Activated CD4-positive, alpha-beta T cell treated with anti-CD3 and anti-CD28 coated beads for 24 hours (primary cell): ENCODE measurements at places on chromosomes 13 and 19.

GRCh38 chr19:48750771-48751504, 1.5 kb downstream of the FUT1 start:
- DNase-seq: no peak

- DNase-seq: no peak
These were observed 43.2 kb upstream of the ERICH6B start for GRCh38 chr13:45658586-45659235.

DNA sequence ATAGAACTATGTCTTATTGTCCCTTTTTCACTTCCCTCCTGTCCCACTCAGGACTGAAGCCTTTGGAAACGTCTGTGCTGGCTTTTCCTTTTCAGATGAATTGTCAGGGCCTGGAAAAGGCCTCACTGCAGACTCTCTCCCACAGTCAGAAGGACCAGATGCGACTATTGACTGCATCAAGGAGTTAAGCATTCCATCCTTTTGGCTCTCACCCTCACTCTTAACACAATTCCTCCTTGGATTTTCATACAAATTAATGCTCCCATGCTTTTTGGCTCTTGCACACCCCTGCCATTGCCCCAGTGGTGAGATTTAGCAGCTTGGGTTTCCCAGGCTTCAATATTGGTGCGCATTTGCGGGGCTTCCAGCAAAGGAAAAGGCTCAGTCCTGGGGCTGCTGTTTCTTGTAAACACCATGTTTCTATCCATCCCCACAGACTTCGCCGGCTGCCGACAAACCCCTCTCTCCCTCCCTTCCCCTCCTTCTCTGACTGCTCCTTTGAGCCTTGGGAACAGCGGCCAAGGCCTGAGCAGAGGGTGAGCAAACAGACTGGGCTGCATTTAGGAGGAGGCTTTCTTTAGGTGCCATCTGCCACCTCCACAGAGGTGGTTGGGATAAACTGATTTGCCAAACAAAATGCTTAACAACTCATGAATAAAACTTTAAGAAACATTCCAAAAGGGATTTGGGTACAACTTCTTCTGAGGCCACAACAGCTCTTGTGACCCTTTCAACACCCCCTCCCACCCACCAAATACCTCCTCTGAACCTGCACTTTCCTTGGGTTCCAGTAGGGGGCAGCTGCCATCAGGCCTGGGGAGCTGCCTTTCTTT, 48.6 kb upstream of the PCDH8 start:
- DNase-seq: no peak

DNA sequence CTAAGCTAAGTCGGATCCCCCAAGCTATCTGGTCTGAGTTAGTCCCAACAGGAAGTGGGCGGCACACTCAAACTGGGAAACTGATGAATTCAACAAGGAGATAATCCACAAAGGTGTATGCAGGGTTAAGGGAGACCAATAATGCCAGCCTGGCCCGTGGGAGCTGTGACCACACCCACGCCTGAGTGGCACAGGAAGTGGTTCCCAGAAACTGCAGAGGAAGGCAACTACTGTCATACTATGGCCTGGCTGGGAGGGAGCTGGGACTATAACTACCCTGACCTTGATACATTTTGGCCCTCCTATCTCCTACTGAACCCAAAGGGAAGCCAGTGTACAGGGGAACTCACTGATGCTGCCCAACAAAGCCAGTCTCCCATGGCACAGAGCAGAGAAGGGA, 85.5 kb upstream of the TDRD3 start:
- DNase-seq: no peak

- no peak for DNase-seq
These were observed 190.9 kb upstream of the KLF12 start for GRCh38 chr13:74325106-74325505.

- DNase-seq: no peak
These were observed 63.5 kb downstream of the TUBA3C start for GRCh38 chr13:19117913-19118739.

GRCh38 chr13:61215601-61216000, 200.0 kb downstream of the PCDH20 start:
- DNase-seq: no peak

- no peak for DNase-seq
These were observed 134.3 kb upstream of the MYO16 start for GRCh38 chr13:108494991-108495645.

DNA sequence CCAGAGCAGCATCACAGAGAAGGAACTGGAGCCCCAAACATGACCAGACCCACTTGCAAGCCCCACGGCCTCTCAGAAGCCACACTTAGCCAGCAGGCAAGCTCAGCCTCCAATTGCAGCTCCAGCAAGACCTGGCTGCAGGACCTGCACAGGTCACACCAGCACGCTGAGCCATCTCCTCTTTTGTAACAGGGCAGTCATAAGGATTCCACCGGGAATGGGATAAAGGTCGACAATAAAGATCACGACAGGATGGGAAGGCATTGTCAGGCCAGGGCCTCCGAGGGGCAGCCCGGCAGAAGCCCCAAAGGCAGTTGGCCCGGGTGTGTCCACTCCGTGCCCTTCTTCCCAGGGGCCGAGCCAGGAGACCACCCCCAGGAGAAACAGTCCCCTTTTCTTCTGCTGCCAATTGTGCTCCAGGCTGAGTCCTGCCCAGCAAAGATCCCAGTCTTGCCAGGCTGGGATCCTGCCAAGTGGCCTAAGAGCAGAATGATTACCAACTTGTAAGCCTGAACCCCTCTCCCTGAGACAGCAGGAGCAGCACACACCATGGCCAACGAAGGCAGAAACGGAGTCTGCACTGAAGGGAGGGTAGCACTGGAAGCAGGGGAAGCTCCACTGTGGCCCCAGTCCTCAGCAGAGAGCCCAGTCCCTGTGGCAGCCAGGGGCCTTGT, 12.5 kb downstream of the PEPD start:
- DNase-seq: no peak

DNA sequence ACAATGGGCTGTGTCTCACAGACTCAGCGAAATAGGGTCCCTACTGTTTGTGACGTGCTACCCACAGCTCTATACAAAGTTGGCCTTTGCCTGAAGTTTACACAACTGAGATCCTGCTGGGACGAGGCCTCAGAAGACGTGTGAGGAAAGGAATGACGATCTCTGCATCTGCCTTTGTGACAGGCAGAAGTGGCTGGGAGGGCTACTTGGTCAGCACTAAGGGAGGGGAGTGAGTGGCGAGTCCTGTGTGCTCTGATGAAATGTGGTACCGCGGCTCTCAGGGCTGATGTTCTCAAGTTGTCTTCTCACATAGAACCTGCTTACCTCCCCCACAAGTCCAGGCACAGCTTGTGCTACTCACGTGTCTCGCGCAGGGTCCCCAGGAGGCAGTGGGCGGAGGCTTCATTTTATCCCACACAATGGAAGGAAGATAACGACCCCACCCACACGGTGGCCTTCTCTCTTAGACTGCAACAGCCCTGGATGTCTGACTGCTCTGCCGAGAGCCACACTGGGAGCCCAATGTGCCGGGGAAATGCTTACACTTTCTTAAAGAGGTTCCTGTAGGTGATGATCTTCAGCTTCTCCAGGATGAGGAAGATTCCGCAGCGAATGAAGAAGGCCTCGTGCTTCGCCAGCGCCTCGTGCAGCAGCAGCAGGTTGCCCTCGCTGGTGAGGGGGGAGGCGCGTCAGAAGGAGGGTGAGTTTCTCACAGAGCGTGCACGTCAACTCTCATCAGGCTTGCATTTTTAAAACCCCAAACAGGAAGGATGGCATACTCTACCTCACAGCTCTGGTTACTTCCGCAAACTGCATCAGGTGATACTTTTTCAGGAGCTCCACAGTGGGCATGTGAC, 21.2 kb downstream of the PROZ start:
- DNase-seq: no peak

DNA sequence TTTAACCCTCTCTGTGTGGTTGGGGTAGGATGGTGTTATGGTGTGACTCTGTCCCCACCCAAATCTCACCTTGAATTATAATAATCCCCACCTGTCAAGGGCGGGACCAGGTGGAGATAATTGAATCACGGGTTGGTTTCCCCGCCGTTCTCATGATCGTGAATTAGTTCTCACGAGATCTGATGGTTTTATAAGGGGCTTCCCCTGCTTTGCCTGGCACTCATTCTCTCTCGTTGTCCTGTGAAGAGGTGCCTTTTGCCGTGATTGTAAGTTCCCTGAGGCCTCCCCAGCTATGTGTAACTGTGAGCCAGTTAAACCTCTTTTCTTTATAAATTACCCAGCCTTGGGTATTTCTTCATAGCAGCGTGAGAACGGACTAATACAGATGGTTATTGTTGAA, 68.8 kb downstream of the ARHGEF7 start:
- no peak for DNase-seq

DNA sequence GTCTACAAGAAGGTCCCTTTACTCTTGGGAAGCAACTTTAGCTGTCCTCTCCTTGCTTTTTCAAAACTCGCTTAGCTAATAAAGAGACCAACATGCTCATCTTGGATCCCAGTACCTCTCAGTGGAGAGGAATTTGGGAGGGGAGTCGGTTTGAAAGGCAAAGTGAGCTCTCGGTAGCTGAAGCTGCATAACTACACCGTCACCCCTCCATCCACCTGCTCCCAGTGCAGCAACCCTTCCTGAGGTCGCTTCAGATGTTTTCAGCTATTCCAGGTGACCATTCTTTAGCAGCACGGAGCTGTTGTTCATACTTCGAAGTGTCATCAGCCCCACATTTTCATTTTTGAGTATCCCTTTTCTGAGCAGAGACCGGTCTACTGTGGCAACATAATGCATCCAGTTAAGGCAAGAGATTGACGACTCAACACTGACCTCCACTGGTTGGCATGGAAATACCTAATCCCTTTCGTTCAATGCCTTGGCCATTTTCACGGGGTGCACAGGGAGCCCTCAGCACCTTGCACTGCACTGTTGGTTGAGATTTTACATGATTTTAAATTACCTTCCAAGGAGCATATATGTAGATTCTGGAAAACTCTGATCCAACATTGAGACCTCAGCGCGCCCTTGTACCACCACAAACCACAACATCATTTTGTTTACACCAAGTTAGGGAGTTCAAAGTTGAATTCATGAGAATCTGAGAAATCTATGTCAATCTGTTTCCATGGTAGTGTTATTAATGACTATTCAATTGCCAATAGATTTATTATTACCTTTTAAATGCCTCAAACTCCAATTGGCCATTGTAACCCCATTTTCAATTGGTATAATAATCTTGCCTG, 42.2 kb downstream of the DLEU7 start:
- peak; percentile 58 for DNase-seq

- no peak for DNase-seq
These were observed 50.2 kb downstream of the MTMR6 start for GRCh38 chr13:25237083-25237482.

GRCh38 chr13:48096670-48097069, 1.8 kb upstream of the MED4 start:
- DNase-seq: no peak

GRCh38 chr19:33000510-33000909, 28.5 kb downstream of the FAAP24 start:
- DNase-seq: no peak

- no peak for DNase-seq
These were observed 423.4 kb downstream of the ITGBL1 start for GRCh38 chr13:101875717-101876393.

GRCh38 chr13:94556621-94557020, 39.3 kb downstream of the TGDS start:
- no peak for DNase-seq

- DNase-seq: no peak
These were observed 151.7 kb downstream of the DLEU7 start for GRCh38 chr13:50691681-50692263.

GRCh38 chr13:67258482-67258881, 28.3 kb upstream of the PCDH9 start:
- no peak for DNase-seq
